Stimulated activated CD8-positive, alpha-beta memory T cell treated with anti-CD3 and anti-CD28 coated beads, Interleukin-4, amount 100 ng/mL, for 1 hour (primary cell): ENCODE measurements at places on chromosomes 13 and 19.

- no peak for DNase-seq
Observed at GRCh38 chr13:112447306-112447705, 71.2 kb downstream of the SPACA7 start.

DNA sequence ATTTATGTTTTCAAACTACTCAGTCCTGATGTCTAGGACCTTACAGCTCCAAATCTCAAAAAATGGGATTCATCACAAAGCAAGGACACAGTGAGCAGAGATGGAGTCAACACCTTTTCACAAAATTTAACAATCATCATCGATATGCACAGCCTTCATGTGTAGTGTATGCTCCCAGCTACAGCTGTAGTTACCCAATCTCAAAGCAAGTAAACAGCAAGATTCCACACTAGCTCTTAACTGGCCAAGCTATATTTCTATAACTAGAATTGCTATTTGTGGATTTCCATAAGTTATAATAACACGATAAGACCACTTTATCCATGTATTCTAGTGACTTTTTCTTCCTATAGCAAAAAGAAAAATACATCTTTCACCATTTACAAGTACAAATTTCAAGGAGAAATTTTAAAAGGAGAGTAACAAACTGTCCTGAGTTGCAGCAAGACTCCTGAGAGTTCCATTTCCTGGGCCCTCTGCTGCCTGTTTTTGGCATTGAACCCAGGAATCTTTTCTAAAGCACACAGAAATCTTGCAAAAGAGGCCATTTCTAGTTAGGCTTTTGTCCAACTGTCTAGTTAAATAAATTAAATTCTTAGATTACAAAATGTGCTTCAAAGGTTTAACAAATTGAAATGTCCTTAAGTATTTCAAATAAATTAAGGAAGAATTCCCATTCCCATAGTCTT is 460.6 kb downstream of the FGF14 start:
- DNase-seq: no peak

- DNase-seq: no peak
Observed at GRCh38 chr13:50617134-50617721, 226.3 kb downstream of the DLEU7 start.

DNA sequence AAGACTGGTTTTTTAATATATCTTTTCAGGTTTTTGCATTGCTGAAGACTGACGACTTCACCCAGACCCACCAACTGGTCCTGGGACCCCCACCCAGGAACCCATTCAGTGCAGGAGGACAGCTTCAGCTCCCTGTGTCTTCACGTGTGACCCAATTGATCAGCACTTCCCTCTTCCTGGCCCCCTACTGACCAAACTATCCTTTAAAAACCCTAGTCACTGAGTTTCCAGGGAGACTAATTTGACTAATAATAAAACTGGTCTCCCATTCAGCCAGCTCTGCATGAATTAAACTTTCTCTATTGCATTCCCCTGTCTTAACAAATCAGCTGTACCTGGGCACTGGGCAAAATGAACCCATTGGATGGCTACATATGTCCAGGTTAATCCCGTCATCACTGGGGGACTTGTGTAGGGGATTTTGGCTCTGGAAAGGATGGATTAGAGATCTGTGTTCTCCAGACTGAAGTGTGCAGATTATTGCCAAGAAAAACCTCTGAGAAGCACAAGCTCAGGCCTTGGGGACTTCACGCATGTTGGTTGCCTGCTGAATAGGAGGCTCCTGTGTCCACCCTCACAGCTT is 16.3 kb upstream of the PARP4 start:
- no peak for DNase-seq

GRCh38 chr13:113407531-113408393 is 43.8 kb upstream of the GRTP1 start:
- no peak for DNase-seq

DNA sequence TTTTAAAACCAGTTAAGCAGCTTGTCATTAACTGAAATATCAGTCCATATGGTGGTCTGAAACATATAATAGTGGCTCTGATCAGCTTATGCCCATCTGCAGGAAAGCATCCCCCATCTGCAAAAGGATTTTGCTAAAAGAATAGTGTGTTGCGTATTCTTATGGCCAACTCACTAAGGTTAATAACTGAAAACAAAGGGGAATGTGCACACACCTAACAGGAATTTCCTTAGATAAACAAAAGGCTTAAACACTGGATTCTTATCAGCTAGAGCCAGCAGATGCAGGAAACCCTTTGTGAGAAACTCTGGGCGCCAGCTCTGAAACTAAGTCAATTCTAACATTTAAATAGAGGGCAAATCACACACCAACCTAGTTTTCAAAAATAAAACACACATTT is 22.1 kb downstream of the VPS36 start:
- DNase-seq: no peak

DNA sequence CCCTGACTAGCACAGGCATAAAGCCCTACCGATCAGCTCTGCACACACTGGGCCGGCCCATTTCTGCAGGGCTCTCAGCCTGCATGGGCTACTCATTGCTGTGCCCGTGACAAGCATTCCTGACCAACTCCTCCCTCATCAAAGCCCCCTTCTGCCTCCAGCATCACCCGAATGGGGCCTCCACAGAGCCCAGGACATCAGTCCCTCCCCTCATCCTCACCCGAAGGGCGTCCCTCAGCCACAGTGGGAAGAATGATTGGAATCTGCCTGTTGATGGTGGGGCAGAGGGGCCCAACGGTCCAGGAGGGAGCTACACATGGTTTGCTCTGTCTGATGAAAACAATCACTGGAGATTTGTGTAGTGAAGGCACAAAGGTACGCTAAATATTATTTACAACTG is 43.8 kb downstream of the SERP2 start:
- DNase-seq: no peak

GRCh38 chr13:90445179-90445578 is 902.3 kb upstream of the MIR17HG start:
- DNase-seq: no peak

DNA sequence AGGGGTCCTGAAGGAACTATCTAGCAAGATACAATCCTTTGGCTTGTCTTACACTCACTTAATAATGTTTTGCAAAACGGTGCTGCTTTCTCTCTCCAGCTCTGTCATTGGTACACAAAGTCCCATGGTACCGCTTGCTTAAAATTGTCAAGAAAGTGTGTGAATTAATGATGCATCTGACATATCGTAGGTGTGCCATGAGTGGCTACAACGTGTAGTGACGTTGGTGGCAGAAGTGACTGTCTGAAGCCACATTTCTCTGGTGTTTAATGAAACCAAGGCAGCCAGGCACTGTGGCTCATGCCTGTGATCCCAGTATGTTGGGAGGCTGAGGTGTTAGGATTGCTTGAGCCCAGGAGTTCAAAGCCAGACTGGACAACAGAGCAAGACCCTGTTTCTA is 2.6 kb downstream of the HSH2D start:
- DNase-seq: no peak

DNA sequence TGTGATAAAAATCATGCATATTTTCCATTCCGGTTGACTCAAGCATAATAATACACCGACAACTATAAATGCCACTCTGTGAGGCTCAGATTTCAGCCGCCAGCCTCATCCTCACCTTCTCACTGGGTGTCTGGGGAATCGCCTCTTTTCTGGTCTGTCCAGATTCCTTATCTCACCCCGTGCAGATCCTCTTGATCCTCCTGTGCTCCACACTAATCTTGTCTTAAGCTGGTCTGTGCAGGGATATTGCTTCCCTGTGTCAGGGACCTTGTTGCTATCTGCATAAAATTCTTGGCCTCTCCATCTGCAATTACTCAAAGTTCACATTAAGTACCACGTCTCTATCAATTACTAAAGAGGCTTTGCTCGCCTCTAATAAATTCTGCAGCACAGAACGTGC is 116.6 kb upstream of the SPACA7 start:
- DNase-seq: no peak

DNA sequence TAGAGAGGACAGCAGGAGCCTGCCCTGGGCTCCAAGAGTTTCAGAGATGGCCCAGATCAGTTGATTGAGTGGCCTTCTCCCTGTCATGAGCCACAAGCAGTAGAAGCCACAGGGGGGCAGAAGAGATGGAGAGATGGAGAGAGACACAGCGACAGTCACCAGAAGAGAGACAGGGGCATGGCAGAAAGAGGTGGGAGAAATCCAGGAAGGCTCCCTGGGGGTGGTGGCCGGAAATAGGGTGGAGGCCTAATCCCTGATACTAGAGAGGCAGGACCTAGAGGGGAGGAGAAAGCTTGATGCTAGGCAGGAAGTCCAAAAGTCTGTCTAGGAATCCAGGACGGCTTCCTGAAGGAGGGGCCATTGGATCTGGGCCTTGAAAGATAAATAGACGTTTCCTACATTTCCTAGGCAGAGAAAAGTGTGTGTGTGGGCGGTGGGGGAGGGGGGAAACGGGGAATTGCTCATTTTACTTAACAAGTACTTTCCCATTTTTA is 9.6 kb upstream of the TPM4 start:
- no peak for DNase-seq
